Stimulated activated CD4-positive, alpha-beta T cell treated with anti-CD3 and anti-CD28 coated beads, TNF-alpha, amount 100 ng/mL, for 1 hour (primary cell): ENCODE measurements at places on chromosomes 11 and 22.

GRCh38 chr22:46147471-46148267 is 2.7 kb upstream of the PPARA start:
- DNase-seq, result no peak

DNA sequence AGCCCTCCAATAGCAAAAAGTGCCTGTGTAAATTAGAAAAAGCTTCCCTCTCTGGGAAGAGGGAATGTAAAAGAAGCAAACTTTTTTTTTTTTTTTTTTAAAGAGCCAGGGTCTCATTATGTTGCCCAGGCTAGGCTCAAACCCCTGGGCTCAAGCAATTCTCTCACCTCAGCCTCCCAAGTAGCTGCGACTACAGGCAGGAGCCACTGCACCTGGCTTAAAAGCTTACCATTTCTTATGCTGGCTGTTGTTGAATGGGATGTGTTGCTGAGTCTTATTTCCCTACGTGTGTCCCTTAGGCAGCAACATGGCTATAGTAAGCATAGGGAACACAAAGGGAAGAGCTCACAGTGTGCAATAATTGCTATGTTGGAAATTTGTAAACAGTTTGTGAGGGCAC is 225.5 kb upstream of the CCDC90B start:
- DNase-seq, result no peak

DNA sequence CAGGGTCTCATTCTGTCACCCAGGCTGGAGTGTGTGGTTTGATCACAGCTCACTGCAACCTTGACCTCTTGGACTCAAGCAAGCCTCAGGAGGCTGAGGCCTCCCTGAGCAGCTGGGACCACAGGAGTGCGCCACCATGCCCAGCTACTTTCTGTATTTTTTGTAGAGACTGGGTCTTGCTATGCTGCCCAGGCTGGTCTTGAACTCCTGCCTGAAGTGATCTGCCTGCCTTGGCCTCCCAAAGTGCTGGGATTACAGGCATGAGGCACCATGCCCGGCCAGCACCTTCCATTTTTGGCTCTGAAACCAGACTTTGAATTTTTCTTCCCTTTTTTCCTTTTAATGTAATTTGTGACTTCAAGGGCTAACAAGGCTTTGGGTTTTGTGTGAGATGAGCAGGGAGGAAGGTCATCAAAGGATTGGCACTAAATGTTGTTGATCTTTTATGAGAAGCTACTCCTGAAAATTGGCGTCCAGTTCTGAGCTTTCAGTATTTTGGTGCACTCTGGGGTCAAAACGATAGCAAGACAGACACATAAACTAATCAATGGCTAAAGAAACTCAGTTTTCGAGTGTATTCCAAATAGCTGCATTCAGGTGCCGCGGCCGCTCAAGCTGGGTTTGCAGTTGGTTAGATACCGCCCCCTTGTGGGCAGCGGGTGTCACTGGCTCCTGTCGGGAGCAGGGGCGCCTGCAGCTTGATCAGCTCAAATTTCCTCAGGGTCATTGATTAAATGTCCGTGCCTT is 51.9 kb upstream of the CLMP start:
- DNase-seq, result peak; percentile 71

DNA sequence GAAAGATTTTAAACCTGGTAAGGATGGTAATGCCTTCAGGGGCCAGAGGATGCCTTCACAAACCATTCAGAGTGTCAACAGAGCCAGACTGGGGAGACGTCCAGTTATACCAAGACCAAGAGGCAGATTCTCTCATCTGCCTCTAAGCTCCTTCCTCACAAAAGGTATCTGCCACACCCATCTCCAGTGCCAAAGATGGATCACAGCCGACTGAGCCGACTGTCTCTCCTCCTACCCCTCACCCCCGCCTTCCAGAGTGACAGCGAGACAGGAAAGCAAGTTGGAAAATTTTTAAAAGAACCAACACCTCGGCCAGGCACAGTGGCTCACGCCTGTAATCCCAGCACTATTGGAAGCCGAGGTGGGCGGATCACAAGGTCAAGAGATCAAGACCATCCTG is 79.1 kb upstream of the AKIP1 start:
- no peak for DNase-seq

GRCh38 chr11:122625976-122626665 is 29.4 kb upstream of the UBASH3B start:
- DNase-seq, result no peak

GRCh38 chr11:8250434-8250833 is 13.2 kb downstream of the LMO1 start:
- no peak for DNase-seq

- no peak for DNase-seq
These were observed 181.5 kb downstream of the KIF18A start for GRCh38 chr11:27926486-27926885.

- no peak for DNase-seq
These were observed 1.4 kb downstream of the HPS4 start for GRCh38 chr22:26482161-26482560.

GRCh38 chr11:18485913-18486528 is 30.4 kb downstream of the LDHAL6A start:
- no peak for DNase-seq

DNA sequence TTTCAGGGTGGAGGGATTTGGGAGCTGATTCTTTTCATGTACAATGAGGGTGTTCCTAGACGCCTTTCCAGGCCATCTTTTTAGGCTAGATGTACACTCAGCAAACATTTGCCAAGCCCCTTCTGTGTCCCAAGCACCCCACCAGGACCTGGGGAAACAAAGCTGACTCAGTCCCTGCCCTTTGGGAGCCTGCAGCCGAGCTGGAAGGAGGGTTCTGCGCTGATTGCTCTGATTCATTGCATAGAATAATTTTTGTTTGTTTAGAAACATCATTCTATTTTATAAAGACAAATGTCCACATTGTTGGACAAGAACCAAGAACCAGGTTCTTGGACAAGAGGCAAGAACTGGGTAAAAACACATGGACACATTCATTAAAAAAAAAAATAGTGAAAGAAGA is 16.7 kb downstream of the TP53AIP1 start:
- DNase-seq, result no peak

GRCh38 chr11:116110802-116111201 is 606.6 kb upstream of the CADM1 start:
- DNase-seq, result no peak

GRCh38 chr22:27851974-27852746 is 50.6 kb upstream of the MN1 start:
- DNase-seq, result no peak

GRCh38 chr11:73376803-73377629 is 817 bp downstream of the RELT start:
- no peak for DNase-seq

- no peak for DNase-seq
These were observed 20.8 kb upstream of the CHKA start for GRCh38 chr11:68142028-68142412.

DNA sequence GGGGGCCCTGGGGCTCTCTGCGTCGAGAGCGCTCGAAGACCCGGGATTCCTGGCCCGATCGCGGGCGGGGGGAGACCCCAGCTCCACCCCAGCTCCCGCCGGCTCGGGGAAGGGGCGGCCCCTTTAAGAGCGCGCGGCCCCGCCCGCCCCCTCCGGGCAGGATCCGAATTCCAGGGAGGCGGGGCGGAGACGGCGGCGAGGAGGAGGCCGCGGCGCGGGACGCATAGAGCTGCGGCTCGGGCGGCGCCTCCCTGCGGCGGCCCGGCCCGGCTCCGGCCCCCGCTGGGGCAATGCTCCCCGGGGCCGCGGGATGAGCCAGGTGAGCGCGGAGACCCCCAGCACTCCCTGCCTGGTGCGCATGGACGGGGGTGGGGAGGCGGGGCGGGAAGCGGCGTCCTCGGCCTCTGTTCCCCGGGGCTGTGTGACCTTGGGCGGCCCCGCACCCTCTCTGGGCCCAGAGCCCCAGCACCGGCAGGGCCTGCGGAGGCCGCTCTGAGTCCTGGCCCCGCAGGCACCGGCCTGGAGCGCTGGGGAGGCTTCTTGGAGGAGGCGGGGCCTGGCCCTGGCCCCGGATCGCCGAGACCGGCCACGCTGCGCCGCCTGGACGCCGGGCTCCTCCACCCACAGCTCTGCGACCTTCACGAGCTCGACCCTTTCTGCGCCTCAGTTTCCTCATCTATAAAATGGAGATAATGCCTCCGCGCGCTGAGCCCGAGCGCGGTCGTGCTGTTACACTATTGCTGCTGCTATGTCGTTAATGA is 565 bp downstream of the GAS2L1 start:
- no peak for DNase-seq

DNA sequence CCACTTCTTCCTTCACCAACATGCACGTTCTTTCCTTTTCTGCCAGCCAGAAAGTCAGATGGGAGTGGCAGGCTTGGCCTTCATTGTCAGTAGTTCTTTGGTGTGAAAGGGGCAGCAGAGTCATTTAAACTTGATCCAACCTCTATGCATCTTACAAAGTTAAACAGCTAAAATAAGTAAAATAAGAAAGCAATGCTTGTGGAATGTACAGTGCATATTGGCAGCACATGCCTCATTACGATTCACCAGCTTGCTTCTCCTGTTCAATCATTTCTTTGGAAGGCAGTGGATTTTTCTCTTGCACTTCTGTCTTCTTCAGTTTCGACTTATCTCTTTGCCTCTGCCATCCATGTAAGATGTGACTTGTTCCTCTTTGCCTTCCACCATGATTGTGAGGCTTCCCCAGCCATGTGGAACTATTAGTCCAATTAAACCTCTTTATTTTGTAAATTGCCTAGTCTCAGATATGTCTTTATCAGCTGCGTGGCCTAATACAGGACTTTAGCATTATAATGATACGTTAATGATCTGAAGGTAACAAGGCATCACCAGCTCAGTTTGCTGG is 14.8 kb downstream of the LGALS12 start:
- no peak for DNase-seq

GRCh38 chr11:74092425-74092824 is 78.4 kb downstream of the C2CD3 start:
- no peak for DNase-seq

DNA sequence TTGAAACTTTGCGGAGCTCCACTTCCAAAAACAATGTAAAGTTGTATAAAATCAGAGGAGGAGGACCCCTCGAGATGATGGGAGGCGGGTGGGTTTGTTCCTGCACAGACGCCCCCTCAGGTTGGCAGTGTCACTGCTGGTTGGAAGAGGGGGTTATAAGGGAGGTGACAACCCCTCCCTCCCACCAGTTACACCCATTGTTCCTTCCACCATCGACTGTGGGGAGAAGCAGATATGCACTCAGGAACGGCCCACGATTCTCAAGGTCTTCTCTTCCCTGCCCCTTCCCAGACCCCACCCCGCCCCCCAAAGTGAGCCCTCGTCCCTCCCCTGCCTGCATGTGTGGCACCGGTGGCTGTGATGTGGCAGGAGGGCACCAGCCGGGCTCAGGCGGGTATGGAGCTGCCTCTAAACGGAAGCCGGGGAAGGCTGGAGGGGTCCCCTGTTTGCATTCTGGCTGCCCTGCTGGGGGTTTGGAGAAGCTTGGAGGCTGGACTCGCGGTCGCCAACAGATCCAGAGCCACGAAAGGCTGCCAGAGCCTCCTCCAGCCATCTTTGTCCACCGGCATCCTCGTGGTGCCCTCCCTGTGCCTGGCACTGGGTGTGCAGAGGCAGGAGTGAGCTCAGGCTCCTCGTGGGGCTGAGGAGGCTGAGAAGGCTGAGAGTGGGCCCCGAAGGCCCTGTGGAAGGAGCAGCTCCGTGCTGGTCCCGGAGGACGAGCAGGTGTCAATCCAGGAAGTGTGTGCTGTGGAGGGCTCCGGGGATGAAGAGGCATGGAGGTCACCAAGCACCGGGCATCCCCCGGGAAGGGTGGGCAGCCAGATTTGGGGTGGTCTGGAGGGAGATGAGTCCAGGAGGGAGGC is 778 bp downstream of the KDELR3 start:
- DNase-seq, result no peak

- no peak for DNase-seq
These were observed 36.2 kb upstream of the POGLUT3 start for GRCh38 chr11:108534274-108534882.

DNA sequence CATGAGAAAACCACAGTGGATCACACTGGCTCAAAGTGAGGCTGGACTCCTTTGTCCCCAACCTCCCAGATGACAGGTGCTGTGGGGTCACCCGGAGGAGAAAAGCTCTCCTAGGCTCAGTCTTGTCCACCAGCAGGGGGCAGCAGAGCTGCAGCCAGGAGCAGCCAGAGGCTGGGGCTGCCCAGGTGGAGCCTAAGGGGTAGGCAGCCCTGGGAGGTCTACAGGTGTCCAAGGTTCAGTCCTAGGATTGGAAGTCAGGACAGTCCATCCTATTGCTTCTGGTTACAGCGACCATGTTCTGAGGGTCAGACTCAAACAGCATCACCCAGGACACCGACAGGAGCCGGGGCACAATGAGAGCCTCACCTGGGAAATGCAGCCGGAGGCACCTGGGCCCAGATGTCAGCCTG is 77.6 kb upstream of the IGLL5 start:
- DNase-seq, result peak; percentile 43

- DNase-seq, result no peak
These were observed 25.7 kb downstream of the ELFN2 start for GRCh38 chr22:37401401-37402183.

GRCh38 chr11:32947978-32948377 is 55.4 kb downstream of the QSER1 start:
- DNase-seq, result no peak

- DNase-seq, result no peak
These were observed 194.1 kb upstream of the CCDC90B start for GRCh38 chr11:83480251-83480650.

GRCh38 chr11:66336234-66337102 is at the start of gene RIN1:
RIN1 (minus strand) TSS chr11:66336434; CDS start chr11:66336402, 32 bp downstream.
- no peak for DNase-seq

DNA sequence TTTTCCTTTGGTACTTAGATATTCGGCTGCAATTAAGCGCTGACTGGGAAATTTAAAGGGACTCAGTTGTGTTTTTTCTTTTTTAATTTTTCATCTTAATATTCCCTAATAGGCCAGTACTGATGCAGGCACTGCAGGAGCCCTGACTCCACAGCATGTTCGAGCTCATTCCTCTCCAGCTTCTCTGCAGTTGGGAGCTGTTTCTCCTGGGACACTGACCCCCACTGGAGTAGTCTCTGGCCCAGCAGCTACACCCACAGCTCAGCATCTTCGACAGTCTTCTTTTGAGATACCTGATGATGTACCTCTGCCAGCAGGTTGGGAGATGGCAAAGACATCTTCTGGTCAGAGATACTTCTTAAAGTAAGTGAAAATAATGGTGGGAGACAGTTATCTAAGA is 3.8 kb downstream of the YAP1 start:
- DNase-seq, result no peak

DNA sequence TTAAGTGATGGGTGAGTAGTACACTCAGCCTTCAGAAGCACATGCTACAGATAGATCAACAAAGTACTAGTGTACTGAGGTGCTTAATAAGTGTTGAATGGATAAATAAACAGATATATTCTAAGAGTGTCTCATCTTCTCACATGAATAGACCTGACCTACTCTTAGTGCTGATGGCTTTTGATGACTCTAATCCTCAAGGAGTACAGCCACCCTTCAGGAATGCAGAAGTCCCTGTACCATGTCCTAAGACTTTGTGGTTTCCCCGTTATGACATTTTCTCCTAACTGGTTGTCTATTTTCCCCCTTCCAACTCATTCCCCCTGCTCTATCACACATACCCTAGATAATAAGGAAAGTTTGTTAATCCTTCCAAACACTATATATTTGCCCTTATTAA is 61.6 kb downstream of the C11orf65 start:
- no peak for DNase-seq

GRCh38 chr11:111909378-111909777 is 2.2 kb downstream of the CRYAB start:
- DNase-seq, result no peak

GRCh38 chr11:113377681-113378412 is 9.7 kb upstream of the ANKK1 start:
- DNase-seq, result no peak

- no peak for DNase-seq
These were observed 734 bp downstream of the SNU13 start for GRCh38 chr22:41687901-41688364.

- no peak for DNase-seq
These were observed 14.2 kb downstream of the PEX26 start for GRCh38 chr22:18091916-18092526.
